ENCODE measurements at places on chromosomes 12 and 14.

- DNase-seq, result no peak
These were observed 141.4 kb downstream of the PHLDA1 start for GRCh38 chr12:75890141-75890540.

DNA sequence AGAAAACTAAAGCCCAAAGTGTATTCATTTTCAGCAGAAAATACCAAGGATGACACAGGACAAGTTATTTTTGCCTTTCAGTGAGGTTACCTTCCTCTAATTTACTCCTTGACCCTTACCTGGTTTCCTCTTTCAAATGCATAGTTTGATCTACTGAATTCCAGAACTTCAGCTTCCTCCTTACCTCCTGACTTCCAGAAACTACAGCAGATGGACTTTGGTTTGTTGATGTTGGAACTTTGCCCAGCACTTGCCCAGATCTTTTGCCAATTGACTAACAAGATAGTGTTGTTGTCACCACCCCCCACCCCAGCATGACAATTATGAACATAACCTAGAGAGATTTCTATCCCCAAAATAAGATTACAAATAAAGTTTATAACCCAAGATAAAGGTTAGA, 63.2 kb downstream of the NAV3 start:
- DNase-seq, result no peak

DNA sequence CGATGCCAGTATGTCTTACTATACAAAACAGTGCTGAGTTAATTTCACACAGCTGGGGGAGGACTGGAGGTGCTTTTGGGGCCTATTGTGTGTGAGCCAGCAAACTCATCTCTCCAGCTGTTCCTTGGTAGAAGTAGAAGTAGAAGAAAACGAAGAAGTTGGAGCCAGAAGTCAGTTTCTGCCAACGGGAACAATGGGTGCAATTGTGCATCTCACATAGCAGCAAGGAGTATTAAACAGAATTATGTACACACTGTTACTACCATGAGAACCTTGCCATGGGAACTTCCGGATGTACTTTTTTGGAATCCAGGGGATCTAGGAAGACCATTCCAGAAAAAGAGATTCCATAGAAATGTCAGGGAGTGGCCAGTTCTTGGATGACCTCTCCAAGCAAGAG, 88.6 kb downstream of the VCPKMT start:
- DNase-seq, result no peak

- DNase-seq, result no peak
These were observed 592 bp upstream of the KCNK10 start for GRCh38 chr14:88323523-88324199.

- DNase-seq, result no peak
These were observed 122.7 kb downstream of the KICS2 start for GRCh38 chr12:64099397-64099796.

GRCh38 chr12:87704374-87704773, 324.8 kb downstream of the C12orf50 start:
- no peak for DNase-seq

DNA sequence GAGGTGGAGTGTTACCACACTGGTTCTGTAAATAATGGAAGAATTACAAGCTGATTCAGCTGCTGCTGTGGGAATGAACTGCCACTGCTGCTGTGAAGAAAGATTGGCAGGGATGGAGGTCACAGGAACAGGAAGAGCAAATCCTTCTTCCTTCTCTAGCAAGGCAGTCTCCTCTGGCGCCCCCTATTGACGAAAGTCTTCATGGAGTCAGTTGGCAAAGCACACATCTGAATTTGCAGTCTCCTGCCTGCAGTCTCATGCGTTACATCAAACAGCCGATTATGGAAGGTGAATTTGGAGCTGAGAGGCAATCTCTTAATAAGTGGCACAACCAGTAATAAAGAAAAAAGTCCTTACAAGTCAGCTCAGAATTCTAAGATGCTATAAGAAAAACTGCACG, 106.0 kb upstream of the TMTC1 start:
- DNase-seq, result no peak

GRCh38 chr12:122265886-122266229, 436 bp downstream of the VPS33A start:
- no peak for DNase-seq

DNA sequence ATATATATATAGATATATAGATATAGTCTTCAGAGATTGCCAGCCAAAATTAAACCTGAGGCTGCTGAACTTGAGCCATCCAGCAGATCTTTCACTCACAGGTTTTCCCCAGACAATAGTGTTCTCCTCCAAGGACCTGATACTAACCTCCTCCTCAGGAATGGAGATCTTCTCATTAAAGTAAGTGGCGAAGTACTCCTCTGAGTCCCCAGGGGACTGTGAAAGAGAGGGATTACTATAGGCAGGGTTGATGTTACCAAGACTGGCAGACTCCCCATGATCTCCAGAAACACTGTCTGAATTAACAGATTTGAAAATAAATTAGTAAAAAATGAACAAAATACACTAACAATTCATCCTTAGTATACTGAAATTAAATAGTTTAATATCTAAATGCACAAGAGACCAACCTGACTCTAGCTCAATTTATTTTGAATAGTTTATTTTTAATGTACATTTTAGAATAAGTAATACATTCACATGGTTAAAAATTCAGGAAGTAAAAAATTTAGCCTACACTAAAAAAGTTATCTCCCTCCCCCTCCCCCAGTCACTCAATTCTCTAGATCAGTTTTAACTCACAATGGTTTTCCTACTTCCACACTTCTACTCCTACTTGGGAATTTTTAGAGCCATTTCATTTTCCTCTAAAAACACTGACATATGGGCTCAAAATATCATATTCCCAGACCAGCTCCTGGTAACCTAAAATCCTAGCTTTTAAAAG, 17.7 kb downstream of the SLC11A2 start:
- DNase-seq, result no peak

GRCh38 chr12:113098441-113099028, 37.0 kb downstream of the RASAL1 start:
- DNase-seq, result peak; percentile 68

DNA sequence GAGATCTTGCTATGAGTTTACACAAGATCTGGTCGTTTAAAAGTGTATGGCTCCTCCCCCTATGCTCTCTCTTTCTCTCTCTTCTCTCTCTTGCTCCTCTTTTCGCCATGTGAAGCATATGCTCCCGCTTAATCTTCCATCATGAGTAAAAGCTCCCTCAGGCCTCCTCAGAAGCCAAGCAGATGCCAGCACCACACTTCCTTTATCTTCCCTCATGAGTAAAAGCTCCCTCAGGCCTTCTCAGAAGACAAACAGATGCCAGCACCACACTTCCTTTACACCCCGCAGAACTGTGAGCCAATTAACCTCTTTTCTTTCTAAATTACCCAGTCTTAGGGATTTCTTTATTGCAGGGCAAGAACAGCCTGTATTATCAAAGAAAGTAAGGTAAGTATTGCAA, 152.4 kb downstream of the SEC23A start:
- no peak for DNase-seq

DNA sequence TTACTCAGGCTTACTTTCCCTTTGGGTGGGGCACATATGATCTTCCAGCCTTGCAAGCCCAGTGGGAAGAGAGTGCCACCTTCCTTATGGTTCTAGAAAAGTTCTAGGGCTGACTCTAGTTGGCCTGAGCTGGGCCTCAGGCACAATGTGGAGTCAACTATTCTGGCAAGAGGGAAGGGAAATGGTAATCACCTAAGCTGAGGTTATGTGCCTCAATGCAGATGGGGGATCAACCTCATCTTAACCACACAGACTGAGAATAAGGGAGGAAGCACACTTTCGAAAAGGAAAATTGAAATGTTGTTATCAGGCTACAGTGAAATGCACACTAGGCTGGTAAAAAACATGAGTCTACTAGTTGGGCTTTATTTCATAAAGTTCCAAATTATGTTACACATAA, 77.5 kb upstream of the RMST start:
- no peak for DNase-seq

DNA sequence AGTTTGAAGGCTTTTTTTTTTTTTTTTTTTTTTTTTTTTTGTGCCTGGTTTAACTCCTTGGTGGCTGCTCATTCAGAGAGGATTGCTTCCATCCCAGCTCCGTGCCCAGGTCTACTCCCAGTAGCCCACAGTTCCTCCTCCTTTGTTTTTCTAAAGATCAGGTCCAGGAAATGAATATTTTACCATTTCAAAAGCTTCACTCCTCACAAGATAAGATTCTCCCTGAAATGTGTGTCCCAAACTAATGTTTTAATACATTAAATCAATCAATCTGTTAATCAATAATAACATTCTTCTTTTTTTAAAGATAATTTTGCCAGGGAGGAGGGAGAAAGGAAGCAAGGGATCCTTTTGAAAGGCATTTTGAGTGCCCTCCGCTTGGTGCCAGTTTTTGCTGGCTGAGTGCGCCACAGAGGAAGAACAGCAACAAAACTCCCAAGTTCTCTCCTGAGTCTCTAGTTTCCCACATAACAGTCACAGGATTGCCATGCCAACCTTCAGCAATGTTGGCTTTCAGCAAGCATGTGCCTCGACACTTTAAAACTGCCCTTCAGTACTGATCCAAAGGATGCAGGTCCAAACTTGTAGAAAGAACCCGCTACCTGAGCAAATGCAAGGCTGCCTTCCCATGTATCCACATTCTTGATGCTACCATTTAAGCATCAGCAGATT, 99.2 kb downstream of the RMST start:
- DNase-seq, result no peak

DNA sequence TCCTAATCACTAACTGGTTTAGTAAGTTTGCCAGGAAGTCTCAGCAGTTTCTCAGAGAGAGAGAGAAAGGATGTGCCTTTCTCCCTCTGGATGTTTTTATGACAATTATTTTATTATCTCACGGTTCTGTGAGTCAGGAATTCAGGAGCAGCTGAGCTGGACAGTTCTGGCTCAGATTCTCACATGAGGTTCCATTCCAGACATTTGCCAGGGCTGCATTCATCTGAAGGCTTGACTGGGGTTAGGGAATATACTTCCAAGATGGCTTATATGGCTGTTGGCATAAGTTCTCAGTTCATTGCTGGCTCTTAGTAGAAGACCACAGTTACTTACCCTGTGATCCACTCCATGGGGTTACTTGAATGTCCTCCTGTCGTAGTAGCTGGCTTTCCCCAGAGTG, 101.2 kb upstream of the ATF7IP start:
- no peak for DNase-seq

DNA sequence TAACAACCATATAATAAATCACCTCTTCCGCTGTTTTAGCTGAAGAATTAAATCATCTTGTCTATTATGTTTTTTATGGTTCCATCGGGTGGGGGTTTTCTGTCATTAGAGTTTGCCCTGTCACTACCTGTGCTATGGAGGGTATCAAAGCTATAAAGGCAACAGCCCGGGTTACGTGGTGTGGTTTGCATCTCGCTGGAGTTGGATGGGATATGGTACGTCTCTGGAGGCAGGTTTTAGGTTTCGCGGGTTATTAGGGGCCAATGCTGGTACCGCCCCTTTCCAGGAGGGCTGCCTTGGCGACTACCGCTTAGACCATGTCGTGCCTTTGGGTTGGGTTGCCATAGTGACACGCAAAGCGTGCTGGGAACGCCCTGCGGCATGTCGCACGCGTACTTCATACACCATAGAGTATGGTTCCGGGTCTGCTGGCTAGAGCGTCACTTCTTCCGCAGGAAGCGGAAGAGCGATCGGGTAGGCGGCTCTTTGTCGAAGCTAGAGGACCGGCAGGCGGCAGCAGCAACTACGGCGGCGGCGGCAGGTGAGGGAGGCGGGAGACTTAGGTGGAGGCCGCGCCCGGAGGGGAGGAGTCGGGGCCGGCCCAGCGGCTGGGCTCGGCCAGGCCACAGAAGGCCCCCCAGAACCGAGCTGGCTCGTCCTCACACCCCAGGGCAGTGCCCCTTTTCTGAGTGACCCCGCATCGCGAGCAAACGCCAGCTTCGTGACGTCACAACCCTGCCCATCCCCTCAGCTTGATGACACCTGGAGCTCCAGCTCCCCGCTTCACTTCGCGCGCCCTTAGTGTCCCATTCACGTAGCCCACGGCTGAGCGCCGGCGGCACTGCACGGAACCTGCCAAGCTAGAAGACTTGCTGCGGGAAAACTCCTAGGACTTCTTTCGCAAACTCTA, at the start of gene ZC3H10:
Gene ZC3H10, plus strand, starts transcription at position 489 of the 910 bp plus-strand sequence. CDS start 2,297 bp downstream, outside the sequence.
- peak; percentile 99 for DNase-seq

- DNase-seq, result no peak
These were observed 17.3 kb upstream of the STAC3 start for GRCh38 chr12:57268264-57268663.

GRCh38 chr14:91867316-91867988, at the start of gene TC2N:
Gene TC2N, minus strand, starts transcription at chr14:91867536. Its CDS starts 53,767 bp downstream, at chr14:91813769.
- peak; percentile 75 for DNase-seq

DNA sequence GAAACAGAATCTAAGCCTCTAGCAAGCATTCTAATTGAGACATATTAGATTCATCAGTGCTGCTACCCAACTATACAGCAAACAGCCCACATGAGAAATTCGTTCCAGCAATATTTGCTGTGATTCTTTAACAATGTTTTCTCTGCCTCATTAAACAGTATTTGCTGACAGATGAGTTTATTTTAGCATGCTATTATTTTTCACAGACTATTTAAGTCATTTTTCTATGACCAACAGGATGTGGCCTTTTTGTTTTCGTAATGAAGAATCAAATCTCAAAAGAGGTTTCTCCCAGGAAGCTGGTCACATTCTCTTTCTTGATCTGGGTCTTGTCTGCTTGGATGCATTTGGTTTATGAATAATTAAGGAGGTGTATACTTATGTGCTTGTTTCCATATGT, 23.2 kb upstream of the SERPINA12 start:
- no peak for DNase-seq

DNA sequence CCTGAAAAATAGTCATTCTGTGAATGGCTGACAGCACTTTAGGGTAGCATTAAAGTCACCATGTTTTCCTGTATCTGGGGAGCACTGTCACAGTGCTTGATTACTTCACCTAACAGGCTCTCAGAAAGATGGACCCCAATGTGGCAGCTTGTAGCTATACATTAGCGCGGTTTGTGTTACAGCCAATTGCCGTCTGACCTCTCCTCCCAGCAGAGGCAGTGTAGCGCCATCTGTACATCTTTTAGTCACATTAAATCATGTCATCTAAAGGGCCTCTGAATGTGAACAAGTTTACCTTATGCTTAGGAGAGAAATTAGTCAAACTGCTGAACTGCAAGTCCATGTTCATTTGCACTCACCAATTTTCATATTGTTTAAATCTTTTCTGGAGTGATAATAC, 113.7 kb downstream of the LMO3 start:
- no peak for DNase-seq

DNA sequence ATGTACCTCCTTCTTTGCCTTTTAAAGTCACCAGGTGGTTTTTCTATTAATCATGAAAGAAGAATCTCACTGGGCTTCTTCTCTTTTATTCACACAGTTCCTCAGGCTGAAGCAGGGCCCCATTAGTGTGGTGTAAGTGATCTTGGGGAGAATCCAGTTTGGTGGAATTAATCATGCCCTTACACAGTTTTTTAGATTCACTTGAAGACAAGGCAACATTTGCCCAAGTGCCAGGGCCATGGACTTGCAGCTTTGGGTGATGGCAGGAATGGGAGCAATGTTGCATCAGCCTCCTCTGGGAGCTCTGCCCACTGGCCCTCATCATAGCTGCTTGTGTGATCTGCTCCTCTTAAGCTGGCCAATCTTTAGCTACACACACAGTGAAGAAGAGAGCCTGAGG, 33.8 kb downstream of the KCNK10 start:
- DNase-seq, result no peak

GRCh38 chr14:87229131-87229530, 763.9 kb downstream of the GALC start:
- no peak for DNase-seq
